Muscle of arm (tissue), 14 donors: ENCODE measurements at places on chromosomes 2 and 18. TPM values are rescaled to one million over a fixed set of nuclear protein-coding genes. Genes with fewer than 3 reads are reported as not detected.

- DNase-seq: no peak
These were observed 981 bp downstream of the MRPL53 start for GRCh38 chr2:74471332-74472065.

- no peak for DNase-seq
These were observed 16.9 kb downstream of the DAW1 start for GRCh38 chr2:227888289-227888688.

DNA sequence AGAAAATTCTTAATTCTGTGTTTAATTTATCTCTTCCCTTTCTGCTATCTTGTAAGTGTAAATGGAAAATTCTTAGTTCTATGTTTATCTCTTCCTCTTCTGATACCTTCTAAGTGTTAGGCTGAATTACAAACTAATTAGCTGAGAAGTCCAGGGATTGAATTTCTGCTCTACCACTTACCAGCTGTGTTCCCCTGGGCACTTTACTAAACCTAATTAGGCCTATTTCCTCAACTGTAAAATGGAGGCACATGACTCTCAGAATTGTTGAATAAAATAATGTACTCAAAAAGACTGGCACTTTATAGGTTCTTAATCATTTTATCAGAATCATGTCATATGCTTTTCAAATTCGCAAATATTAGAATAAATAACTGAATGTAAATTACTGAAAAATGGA, 146.3 kb downstream of the MAP2 start:
- DNase-seq: no peak

- DNase-seq: no peak
These were observed 114.7 kb downstream of the MAP4K4 start for GRCh38 chr2:101812226-101812625.

- no peak for DNase-seq
These were observed 58.6 kb downstream of the SP110 start for GRCh38 chr2:230161184-230161583.

DNA sequence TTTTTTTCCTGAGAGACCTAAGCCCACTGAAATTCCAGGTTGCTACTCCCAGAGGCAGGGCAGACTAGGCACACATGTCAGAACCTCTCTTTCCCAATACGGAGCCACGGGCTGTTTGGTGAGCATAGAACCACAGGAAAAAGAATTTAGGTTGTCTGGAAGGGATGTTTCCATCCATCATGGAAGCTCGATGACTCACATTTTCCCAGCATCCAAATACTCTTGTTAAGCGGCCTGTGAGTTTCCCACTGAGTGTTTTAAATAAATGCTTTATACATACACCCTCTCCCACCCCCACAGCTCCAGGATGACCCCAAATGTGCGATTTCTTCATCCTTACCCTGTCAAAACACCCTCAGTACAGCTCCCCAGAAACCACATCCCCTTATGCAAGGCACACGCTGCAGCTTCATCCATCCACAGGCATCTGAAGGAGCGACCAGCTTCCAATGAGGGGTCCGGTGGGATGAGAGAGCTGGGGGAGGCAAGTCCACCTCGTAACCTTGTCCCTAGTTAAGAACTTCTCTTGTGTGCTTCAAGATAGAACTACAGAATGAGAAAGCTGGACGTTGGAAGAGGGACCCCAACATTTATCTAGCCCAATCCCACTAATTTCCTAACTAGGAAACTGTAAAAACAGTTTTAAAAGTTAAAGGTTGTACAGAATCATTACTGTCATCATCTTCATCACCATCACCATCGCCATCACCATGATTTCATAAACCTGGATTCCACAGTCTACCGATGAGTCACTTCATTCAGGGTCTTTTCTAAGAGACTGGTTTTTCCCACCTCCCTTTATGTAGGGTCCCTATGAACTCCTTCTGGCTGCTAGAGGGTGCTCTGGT, 63.5 kb upstream of the FZD7 start:
- DNase-seq: no peak

- no peak for DNase-seq
These were observed 684.8 kb downstream of the SOCS6 start for GRCh38 chr18:70973626-70974025.

FAM110C gene
- 3.6 TPM for polyA plus RNA-seq

GRCh38 chr2:38093527-38094165, 17.7 kb upstream of the CYP1B1 start:
- DNase-seq: no peak

DNA sequence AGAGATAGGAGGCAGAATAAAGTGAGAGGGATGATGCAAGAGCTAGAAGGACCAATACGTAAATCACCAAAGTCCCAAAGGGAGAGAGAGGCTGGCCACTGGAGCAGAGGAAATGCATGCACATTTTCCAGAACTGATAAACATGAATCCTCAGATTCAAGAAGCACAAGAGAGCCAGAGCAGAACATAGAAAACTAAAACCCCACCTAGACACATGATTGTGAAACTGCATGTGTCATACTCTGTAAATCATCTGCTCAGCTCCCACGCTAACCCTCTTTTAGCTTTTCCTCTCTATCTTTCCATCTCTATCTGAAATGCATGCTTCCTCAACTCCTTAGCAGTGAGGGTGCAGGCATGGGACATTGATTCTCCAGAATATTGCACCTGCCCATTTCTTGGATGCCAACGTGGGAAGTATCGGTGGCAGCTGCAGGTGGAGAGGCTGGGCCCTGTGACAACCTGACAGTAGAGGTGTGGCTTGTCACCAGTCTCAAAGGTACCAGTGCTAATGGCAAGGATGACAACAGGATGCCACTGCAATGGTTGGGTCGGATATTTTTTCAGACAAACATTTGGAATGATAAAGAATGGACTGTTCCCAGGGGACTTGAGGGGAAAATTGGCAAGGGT, 89.3 kb upstream of the OTOS start:
- DNase-seq: no peak

MROH2A gene
- not detected for polyA plus RNA-seq

DNA sequence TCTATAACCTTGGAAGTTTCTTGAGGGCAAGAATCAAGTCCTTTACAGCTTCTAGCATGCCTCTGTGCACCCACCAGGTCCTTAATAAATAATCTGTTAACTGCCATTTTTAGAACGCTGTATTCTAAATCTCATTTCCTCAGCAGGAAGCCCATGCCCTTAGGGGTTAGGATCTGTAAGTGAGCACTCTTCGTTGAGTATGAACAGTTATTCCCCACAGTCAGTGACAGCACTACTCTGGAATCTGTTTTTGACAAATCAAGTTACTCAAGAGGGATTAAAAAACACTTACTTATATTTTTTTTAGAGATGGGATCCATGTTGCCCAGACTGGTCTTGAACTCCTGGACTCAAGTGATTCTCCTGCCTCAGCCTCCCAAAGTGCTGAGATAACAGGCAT, 14.6 kb downstream of the PAIP2B start:
- no peak for DNase-seq

GRCh38 chr2:202023904-202024266, 9.8 kb upstream of the FZD7 start:
- no peak for DNase-seq

DNA sequence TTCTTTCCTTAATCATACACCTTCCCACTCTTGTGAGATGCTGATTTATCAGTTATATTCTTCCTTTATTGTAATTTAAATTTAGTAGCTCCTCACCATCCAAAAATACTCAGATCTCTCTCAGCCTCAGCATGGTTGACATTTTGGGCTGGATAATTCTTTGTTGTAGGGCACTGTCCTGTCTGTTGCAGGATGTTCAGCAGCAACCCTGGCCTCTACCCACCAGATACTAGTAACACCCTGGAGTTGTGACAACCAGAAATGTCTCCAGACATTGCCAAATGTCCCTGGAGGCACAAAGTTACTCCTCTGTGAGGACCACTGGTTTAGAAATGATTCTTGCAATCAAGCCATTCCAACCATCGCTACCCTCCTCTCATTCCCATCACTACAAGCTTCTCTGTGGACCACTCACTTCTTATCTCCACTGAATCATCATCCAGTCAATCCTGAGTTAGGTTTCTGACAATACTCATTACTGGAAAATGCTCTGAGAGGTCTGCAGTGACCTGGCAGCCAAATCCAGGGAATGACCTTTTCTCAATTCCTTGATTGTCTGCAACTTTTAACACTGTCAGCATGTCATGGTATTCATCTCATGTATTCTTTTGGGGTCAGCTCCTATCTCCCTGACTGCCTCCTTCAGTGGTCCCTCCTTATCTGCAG, 43.3 kb downstream of the OSBPL6 start:
- no peak for DNase-seq

FKBP1B gene
- 1.9 TPM for polyA plus RNA-seq

DNA sequence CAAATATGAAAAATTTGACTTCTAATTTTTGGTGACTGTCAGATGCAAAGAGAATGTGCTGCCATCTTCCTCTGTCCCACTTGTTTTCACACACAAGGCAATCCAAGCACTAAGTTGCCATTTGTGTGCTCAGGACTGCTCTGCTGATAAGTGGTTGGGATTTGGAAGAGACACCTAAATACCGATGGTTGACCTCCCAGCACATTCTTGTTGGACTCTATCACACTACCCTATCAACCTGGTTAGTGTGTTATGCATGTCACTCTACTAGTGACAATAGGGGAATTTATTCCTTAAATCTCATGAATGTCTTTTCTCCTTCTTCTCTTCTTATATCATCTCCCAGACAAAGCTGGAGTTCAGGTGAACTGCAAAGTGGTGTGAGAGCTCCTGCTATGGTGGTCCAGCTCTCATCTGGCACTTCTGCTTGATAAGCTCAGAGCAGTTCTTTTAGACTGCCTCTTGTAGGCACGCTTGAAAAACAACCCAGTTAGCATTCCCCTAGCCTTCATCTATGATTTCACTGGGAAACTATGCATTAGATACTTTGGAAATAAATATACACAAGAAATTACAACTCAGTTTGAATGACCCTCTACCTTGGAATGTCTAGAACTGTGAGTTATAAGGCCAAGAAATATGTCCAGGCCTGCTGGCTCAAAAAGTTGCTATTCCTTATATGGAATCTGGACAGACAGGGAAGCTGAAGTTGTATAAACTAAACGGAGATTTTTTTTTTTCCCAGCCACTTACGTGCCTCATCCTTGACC, 404.8 kb downstream of the MEIS1 start:
- DNase-seq: peak; percentile 46

SRD5A2 gene
- polyA plus RNA-seq: not detected

- DNase-seq: no peak
These were observed 322.1 kb upstream of the CHAC2 start for GRCh38 chr2:53445383-53446070.

DNA sequence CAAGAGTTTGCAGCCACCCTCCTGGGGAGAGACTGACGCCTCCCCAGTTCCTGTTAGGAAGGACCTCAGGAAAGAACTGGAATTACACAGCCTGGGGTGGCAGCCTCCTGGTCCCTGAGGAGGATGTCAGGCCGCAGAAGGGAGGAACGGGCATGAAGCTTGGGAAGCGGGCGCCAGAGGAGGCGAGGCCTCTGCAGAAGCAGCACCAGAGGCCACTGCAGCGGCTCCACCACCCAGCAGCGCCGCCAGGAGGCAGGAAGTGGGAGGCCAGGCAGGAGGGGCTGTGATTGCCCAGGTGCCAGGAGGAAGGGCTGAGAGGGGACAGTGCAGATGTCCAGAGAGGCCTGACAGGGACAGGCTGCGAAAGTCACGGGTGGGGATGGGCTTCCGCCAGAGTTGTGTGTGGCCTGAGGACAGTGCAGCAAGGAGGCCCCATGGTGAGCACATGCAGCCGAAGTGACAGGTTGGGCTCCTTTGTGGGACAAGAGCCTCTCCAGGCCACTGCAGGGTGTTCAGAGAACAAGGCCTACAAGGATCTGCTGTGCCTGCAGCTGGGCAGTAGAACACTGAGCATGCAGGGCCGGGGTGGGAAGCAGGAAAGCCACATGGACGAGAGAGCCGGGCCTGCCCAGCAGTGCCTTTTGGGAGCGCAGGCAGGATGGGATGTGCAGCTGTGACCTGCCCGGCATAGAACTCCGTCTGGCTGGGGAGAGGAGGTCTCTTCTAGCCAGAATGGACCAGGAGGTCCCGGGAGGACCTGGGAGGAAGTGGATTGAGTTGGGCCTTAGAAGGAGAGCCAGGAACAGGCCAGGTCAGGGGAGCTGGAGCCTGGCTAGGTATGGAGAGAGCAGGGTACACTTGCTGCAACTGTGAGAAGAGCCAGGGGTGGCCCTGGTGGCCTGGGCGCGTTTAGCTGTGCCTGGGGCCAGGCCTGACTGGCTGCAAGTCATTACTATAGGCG, 39.1 kb upstream of the ALPP start:
- no peak for DNase-seq
